RWPE1 (cell line): ENCODE measurements at places on chromosomes 1 and 21.

DNA sequence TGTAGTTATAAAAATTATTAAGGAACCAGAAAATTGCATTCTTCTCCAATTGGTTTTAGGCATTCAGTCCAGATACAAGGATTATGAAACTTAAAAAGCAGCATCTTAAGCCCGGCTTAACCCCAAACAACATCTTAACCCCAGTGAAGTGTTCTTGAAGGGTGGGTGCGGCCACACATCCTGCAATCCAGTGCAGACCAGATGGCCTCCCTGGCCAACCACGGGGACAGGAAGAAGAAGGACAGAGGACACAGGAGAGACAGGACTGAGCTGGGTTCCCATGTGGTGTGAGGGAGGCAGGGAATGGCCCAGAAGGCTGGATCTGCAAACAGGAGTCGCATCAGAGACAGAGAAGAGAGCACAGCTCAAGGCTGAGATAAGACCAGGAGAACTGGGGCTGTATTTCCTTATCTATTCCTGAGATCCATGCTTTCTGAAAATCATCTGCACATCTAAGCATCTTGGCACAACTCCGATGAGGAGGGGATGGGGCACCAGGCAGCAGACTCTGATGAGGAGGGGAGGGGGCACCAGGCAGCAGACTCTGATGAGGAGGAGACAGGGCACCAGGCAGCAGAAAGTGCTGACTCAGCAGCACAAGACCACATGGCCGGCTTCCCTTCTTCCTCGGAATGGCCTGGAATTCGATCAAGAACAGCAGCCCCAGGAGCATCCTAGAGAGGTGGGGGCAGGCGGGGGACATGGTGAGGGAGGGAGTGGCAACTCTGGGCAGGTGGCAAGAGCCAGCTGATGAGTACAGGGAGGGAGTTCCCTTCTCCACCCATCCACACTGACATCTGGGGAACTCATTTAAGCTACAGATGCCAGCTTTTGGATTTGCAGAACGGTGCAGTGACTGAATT, 26.6 kb downstream of the ABCG1 start:
- no peak for DNase-seq

GRCh38 chr1:241212628-241213027, 144.4 kb downstream of the RGS7 start:
- DNase-seq: no peak

- peak; percentile 21 for DNase-seq
Measured at GRCh38 chr1:64745181-64745985, 508 bp downstream of the RAVER2 start.

GRCh38 chr1:111990026-111990877, 784 bp upstream of the KCND3 start:
- DNase-seq: no peak
